Right renal cortex interstitium (tissue), 3 donors: ENCODE measurements at places on chromosomes 5 and 9.

- no peak for DNase-seq
These were observed 7.3 kb downstream of the C1QTNF3 start for GRCh38 chr5:34035756-34036155.

- no peak for DNase-seq
These were observed 2.3 kb downstream of the UHRF2 start for GRCh38 chr9:6415266-6415665.

DNA sequence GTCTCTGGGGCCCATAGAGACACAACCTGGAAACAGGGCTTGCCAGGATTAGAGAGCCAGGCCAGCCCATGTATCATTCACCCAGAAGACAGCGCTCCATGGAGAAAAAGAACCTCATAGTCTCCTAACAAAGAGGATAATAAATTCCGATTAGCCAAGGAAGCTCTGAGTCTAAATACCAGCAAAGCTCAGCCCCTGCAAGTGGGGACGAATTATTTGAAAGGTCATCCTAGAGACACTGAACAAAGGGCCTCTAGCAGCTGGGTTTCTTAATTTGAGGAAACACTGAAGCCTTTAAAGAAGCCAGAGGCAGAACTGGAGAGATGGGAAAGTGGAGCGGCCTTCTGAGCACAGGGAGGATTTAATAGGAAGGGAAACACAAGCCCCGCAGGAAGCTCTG is 287.1 kb upstream of the ZNF462 start:
- DNase-seq: no peak

DNA sequence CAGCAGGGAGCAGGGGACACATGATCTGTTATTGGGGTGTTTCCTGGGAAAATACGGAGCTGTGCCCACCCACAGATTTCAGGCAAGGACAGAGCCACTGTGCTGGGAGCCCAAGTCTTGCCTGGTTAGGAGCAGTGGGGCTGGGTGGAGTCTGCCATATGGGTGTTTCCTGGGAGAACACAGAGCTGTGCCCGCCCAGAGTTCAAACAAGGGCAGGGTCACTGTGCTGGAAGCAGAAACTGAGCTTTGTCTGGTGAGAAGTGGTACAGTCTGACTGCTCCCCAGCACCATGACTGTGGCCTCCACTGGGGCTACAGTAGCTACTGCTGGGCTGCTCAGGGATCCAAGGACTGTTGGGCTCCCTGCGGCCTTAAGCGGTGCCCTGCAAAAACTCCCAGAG is 135.5 kb downstream of the MCTP1 start:
- DNase-seq: no peak

GRCh38 chr9:116179568-116179967 is 26.0 kb downstream of the PAPPA start:
- DNase-seq: no peak

- DNase-seq: no peak
These were observed 198.8 kb downstream of the MAPKAP1 start for GRCh38 chr9:125508249-125508648.

DNA sequence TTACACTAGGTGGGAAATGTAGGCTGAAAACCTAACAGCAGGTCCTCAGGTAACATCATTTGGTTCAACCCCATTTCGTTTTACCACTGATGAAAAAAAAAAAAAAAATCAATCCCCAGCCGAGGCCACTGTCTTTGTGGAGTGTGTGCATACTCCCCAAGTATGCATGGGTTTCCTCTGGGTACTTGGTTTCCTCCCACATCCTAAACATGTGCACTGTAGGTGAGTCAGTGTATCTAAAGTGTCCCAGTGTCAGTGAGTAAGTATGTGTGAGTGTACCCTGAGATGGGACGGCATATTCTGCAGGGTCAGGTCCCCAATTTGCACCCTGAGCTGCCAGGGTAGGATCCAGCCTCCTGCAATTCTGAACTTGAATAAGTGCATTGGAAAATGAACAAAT is 966.5 kb upstream of the DMAC1 start:
- no peak for DNase-seq

- no peak for DNase-seq
These were observed 139.6 kb upstream of the RASA1 start for GRCh38 chr5:87127956-87128687.

DNA sequence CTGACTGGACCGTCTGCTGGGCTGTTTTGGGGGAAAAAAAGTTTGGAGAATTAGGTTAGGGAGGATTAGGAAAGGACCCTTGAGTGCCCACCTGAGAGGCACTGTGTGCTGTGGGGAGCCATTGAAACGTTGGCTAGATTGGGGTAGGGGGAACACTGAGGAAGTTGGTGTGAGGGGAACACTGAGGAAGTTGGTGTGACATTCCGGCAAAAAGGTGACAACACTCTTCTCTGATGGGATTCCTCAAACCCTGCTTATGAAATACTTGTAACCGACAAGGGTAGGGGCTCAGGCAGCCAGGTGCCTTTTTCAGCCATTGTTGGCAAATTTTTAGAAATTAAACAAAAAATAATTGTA is 1.0 kb downstream of the CYSTM1 start:
- no peak for DNase-seq

- no peak for DNase-seq
These were observed 51.0 kb downstream of the GNAQ start for GRCh38 chr9:77980622-77981021.

DNA sequence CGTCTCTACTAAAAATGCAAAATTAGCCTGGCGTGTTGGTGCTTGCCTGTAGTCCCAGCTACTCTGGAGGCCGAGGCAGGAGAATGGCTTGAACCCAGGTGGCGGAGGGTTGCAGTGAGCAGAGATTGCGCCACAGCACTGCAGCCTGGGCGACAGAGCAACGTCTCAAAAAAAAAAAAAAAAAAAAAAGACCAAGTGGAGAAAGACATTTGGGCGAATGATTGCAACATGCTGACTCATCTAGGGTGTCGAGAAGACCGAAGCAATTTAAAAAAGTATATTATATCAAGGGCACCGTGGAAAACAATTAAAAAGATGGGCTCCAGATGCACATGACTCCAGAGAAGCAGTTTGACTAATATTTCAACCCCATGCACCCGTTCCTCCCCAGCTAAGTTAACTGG is 9.2 kb downstream of the KLF4 start:
- no peak for DNase-seq
